ENCODE measurements at places on chromosomes 3 and 15.

GRCh38 chr15:74302821-74303359 is 64.6 kb downstream of the CYP11A1 start:
- DNase-seq = no peak

- peak; percentile 71 for DNase-seq
Observed at GRCh38 chr3:100710261-100710968, 1.1 kb downstream of the TFG start.

DNA sequence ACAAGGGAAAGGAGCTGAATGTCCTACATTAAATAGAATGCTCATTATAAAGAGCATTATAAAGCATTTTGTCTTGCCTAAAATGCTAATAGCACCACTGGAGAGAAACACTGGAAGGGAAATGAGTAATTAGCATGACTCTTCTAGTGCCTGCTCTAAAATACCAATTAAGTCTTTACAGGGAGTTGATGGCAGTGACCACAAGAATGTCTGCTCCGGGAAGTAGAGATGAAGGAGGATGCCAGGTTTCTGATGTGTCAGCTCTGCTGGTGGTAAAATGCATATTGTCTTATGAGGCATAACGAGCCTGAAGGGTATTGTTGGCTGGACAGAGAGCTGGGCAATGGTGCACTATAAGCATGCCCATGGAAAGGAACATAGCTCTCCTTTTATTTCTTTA is 49.5 kb downstream of the MYLK start:
- no peak for DNase-seq

- DNase-seq = no peak
Observed at GRCh38 chr3:167813169-167814123, 77.9 kb downstream of the SERPINI1 start.

GRCh38 chr15:101258238-101259144 is 6.6 kb upstream of the CHSY1 start:
- DNase-seq = peak; percentile 39

DNA sequence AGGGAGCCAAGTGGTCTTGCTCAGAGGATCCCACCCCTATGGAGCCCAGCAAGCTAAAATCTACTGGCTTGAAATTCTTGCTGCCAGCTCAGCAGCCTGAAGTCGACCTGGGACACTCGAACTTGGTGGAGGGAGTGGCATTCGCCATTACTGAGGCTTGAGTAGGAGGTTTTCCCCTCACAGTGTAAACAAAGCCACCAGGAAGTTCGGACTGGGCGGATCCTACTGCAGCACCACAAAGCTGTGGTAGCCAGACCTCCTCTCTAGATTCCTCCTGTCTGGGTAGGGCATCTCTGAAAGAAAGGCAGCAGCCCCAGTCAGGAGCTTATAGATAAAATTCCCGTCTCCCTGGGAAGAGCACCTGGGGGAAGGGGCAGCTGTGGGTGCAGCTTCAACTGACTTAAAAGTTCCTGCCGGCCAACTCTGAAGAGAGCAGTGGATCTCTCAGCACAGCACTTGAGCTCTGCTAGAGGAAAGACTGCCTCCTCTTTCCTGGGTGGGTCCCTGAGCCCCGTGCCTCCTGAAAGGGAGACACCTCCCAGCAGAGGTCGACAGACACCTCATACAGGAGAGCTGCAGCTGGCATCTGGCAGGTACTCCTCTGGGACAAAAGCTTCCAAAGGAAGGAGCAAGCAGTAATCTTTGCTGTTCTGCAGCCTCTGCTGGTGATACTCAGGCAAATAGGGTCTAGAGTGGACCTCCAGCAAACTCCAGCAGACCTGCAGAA is 576.3 kb upstream of the NECTIN3 start:
- DNase-seq = no peak

DNA sequence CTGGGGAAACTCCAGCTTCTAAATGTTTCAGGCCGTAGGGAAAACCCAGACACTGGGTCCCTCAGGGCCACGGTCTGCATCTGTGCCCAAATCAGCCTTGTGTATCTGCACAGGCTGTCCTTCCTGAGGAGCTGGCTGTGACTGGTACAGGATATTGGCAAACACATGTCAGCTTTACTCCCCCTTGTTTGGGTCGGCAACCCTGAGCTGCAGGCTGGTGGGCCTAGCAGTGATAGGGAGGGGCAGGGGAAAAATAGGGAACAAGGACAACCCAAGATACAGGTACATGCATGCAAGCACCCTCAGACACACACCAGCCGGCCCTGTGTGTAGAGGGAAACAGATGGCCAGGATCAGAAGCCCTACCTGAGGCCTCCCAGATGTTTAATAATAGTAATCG is 28.7 kb upstream of the HCN4 start:
- DNase-seq = no peak

- no peak for DNase-seq
Observed at GRCh38 chr3:129534428-129535027, 6.1 kb downstream of the RHO start.

- no peak for DNase-seq
Observed at GRCh38 chr3:4029135-4029534, 229.9 kb downstream of the LRRN1 start.

DNA sequence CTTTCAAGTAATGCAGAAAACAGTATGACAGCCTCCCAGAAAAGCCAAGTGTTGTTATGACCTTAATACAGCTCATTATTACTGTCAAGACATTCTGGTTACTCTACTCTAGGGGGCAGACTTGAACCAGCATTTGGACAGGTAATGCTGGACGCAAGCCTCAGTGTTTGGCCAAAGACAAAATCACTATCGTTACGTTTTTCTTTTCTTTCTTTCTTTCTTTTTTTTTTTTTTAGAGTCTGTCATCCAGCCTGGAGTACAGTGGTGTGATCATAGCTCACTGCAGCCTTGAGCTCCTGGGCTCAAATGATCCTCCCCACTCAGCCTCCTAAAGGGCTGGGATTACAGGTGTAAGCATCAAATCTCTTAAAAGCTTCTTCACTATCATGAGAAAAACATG is 29.4 kb upstream of the TMEM45A start:
- no peak for DNase-seq

DNA sequence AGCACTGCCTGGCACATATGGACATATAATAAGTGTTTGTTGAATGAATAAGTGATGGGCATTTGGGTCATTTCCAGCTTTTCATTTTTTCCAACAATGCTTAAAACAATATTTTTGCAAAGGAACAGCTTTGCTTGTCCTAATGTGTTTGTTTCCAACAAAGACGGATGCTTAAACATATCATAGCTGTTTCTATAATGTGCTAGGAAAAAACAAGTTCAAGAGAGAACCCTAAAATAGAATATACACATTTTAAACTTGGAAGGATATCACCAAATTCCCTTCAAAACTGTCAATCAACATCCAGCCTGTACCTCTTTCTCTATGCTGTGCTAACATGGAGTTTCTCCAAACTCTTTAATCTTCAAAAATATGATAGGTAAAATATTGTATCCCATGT is 224.5 kb upstream of the WNT5A start:
- no peak for DNase-seq

- no peak for DNase-seq
Observed at GRCh38 chr3:19250959-19251610, 102.8 kb downstream of the KCNH8 start.

- no peak for DNase-seq
Observed at GRCh38 chr3:197283045-197283444, 15.4 kb downstream of the DLG1 start.

DNA sequence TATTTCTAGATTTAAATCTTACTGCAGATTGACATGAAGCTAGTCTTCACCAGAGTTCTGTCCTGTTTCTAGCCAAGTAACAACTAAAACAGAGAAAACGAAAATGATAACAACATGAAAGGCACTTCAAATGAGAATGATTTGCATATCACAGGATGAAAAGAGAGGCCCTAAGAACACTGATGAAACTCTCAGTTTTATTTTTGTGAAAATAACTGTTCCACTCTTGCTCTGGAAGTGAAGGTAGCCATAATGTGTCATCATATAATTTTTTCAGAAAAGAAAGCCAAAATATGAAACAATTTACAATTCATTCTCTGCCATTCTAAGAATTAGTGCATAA is 274.4 kb downstream of the ADAMTSL3 start:
- no peak for DNase-seq

GRCh38 chr15:85642693-85643066 is 152.0 kb downstream of the KLHL25 start:
- DNase-seq = no peak

DNA sequence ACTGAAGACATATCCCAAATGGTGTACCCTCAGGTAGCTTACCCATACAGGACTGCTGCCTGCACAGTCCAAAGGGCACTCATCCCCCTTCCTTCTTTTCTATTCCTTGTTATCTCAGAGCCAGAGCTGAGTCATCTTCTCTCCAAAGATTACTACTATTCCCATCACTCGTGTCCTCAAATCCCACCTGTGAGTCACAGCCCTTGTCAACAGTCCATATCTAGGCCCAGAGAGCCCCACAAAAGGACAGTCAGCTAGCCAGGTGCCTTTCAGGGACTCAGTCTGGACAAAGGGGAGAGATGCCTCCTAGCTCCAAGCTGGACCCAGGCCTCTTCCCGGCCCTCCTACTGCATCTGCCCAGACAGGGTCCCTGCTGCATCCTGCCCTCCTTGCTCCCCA is 11.0 kb downstream of the PARP16 start:
- no peak for DNase-seq

- DNase-seq = no peak
Observed at GRCh38 chr15:60674704-60675395, 195.9 kb upstream of the ICE2 start.

GRCh38 chr3:11803977-11804892 is 42.5 kb downstream of the TAMM41 start:
- DNase-seq = no peak

GRCh38 chr15:92152983-92153382 is 240.7 kb upstream of the ST8SIA2 start:
- no peak for DNase-seq

- no peak for DNase-seq
Observed at GRCh38 chr15:50800715-50801114, 35.2 kb upstream of the SPPL2A start.

- DNase-seq = no peak
Observed at GRCh38 chr15:92812271-92812670, 87.9 kb upstream of the CHD2 start.

DNA sequence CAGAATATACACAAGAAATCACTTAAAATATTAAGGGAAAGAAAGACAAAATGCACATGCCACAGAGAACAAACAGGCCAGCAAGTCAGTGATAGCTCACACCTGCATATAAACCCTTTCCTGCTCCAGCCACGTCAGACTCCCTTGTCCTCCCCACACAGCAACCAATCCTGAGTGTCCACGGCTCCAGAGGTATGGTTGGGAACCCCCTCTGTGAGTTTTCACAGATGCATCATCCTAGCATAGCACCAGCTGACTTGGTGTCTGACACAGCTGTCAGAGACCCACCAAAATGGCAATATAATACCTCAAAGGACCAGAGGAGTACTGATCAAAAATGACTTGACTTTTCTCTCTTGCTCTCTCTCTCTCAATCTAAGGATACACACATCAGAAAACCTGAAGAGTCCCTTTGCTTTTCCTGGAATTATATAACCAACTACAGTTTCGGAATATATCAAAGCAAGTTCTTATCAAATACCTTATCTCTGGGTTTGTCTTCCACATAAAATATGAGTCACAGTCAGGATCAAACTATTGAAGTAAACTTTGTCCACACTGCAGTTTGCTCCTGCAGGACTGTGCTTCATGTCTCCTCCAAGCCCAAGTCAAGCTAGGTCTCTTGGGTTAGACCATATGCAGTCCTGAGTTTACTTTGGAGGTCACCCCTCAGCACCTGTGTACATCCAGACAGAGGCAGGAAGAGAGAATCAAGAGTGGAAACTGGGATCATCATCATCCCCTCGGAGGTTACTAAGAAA is 187.1 kb upstream of the THBS1 start:
- DNase-seq = no peak

DNA sequence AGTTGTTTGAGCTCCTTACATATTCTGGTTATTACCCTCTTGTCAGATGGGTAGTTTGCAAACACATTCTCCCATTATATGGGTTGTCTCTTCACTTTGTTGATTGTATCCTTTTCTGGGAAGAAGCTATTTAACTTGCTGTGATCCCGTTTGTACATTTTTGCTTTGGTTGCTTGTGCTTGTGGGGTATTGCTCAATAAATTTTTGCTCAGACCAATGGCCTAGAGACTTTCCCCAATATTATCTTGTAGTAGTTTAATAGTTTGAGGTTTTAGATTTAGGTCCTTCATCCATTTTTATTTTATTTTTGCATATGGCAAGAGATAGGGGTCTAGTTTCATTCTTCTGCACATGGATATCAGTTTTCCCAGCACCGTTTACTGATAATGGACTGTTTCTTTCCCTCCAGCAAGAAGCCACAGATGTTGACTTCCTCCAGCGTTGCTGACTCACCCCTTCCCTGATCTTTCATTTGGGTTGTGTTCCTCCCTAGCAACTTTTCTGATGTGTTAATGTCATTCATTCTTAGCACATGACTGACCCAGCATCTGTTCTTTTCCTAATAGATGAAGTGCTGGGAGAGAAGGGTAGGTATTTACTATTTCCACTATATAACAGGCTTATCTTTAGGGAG is 166.7 kb upstream of the SGO1 start:
- DNase-seq = no peak

DNA sequence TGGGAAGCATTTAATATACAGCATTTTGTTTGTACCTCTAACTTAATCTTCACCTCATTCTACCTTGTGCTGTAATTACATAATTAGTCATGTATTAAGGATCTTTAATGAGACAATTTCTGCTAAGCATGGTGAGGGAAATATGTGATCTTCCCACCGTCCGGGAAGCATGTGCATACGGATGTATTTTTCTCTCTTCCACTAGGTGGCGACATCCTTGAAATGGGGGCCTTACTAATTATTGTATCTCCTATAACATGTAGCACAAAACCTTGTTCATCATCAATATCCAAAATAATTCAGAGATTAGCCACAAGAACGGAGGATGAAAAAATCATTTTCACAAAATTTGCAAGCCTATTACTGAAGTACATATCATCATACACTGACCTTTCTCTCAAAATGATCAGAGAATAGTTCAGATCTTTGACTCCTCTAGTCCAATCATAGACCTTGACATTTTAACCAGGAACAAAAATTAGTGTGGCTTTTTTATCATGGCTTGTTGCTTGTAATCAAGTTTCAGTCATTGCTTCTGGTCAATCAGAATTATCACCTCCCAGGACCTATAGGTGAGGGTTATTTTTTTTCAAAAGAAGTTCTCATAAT is 148.9 kb upstream of the GBE1 start:
- DNase-seq = no peak

GRCh38 chr3:177193688-177194268 is 3.5 kb downstream of the TBL1XR1 start:
- DNase-seq = no peak

DNA sequence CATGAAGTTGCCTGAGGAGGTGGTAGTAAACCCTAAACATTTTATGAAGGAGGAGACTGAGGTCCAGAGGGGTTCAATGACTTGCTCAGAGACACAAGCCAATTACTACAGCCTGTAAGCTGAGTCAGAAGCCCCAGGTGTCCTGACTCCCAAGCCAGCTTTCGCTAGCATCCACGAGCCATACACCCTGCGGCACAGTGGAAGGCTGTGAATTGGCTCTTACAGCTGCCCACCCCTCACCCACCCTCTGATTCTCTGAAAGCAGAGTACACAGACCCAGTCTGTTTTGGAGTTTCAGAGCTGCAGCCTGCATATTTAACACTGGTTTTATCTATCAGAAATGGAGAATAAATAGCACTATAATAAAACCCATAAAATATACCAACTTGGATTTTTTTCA is 253.4 kb downstream of the IGSF11 start:
- no peak for DNase-seq

Measured in stimulated activated naive CD4-positive, alpha-beta T cell treated with Interleukin-2 at 50 U/mL for 16 hours (primary cell).